ENCODE measurements at places on chromosomes 7 and 10.

DNA sequence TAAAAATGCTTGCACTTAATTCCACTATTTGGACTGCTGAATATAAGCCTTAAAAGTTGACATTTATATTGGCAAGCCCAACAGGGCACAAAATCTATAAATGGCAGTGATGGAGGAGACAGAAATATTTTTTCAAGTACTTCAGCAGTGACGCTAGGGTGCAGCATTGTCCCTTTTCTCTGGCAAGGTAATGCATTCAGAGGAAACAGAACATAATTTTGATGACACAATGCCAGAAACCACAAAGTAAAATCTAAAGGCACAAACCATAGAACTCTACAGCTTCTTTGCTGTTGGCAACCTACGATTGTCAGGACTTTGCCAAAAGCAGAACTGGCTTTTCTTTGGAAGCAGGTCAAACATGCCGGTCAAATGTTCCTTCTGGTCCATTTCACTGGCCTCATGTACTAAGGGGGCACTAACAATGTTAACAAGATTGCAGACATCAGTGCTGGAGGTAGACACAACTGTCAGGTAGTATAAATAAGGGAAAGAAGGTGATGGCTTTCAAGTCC is 30.9 kb upstream of the FAM133B start:
- DNase-seq, result peak; percentile 61

GRCh38 chr7:151624246-151624928 is 104.7 kb upstream of the RHEB start:
- DNase-seq, result no peak

GRCh38 chr10:69881202-69881601 is 79.5 kb downstream of the COL13A1 start:
- DNase-seq, result no peak

DNA sequence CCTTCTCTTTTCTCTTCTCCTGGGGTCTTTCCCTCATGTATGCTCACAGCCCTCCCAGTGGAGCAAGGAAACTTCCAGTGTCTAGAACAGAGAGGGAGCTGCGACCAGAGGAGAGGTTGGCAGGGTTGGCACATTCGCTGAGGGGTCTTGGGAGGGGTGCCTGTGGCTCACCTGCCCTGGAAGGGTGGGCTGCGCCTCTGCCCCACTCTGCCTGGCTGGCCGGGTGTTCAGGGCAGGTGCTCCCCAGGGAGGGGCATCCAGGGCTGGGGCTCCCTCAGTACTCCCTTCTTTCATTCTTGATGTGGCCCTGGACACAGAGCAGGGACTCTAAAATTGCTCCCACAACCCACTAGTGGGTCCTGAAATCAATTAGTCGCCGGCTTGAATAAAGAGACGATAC is 16.9 kb downstream of the SHH start:
- no peak for DNase-seq

DNA sequence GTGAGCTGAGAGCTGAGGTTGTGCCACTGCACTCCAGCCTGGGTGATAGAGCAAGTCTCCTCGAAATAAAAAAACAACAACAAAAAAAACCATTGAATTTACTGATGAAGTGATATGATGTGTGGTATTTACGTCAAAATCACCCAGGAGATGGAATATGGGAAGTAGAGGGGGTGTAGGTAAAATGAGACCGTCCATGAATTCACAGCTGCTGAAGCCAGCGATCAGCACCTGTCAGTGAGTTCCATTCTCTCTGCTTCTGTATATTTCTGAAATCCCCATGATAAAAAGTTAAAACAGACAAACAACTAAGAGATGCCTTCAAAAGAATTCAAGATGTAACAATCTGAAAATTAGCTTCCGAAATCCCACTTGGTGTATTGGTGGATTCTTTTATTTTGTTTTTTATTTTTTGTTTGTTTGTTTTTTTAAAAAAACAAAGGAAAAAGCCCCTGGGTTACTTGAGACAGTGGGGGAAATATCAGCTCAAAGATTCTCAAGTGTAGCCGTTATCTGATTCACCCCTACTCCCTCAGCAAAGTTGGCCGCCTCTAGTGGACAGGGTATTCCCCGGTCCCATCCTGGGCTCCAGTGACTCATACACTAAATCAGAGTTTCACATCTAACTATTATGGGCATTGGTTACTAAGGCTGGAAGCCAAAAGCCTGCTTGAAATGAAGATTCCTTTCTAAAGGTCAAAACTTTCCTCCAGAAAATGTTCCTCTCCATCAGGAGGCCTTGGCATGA is 76.4 kb downstream of the MAP3K8 start:
- no peak for DNase-seq

GRCh38 chr7:43868681-43869005 is 674 bp downstream of the MRPS24 start:
- DNase-seq, result no peak

DNA sequence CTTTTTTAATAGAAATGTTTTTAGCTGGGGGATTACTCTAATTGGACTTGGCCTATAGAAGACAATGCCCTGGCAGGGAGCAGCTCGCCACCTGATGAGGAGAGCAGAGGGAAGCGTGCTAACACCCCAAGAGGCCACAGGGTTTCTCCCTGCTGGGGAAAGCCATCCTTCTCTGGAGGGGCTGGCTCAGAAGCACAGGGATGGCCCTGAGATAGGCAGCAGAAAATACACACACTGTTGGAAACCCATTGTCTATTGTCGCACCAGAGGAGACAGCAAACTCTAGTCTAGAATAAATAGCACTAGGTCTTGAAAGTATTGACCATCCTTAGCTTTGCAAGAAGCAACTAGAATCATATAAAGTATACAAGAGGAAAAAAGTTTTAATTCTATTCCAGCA is 5.4 kb downstream of the COBL start:
- DNase-seq, result no peak

DNA sequence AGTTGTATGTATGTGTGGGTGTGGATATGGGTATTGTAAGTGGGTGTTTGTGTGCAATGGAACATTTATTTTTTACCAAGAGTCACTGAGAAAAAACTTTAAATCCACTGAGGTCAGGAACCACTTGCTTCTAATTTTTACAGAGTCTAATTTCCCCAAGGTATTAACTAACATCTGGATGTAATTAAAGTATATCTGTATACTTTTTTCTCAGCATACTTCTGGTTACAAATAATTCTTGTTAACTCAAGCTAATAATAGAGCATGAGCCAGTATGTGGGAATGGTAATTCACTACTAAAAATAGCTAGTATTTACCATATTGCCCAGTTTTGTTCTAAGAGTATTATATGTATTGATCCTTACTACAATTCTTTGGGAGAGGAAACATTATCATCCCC is 24.6 kb upstream of the STEAP4 start:
- no peak for DNase-seq

GRCh38 chr10:99654390-99655175 is 4.7 kb upstream of the ENTPD7 start:
- DNase-seq, result no peak

GRCh38 chr10:3740157-3740871 is 44.7 kb downstream of the KLF6 start:
- DNase-seq, result no peak

GRCh38 chr10:15486404-15486803 is 115.3 kb upstream of the FAM171A1 start:
- DNase-seq, result no peak

DNA sequence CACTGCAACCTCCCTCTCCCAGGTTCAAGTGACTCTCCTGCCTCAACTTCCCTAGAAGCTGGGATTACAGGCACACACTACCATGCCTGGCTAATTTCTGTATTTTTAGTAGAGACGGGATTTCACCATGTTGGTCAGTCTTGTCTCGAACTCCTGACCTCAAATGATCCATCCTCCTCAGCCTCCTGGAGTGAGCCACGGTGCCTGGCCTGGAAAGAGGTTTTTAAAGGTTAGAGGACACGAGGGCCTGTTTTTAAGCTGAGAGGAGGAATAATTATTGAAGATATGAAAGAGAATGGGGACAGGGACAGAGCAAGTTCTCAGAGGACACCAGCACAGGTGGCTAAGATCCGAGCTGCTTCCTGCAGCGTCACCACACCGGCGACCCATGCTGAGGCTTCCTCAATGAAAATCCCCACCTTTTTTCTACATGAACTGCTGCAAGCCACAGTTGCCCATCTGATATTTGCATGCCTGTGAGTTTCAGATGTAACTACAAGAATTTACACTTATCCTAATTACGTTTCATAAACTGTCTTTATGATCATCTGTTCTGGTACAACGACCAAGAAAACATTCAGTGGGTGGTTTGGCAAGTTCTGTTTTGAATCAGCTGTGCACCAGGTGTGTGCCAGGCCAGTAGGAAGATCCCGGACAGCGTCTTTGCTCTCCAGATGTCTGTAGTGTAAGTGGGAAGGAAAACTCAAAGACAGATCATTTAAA is 76.0 kb downstream of the HIP1 start:
- DNase-seq, result no peak

DNA sequence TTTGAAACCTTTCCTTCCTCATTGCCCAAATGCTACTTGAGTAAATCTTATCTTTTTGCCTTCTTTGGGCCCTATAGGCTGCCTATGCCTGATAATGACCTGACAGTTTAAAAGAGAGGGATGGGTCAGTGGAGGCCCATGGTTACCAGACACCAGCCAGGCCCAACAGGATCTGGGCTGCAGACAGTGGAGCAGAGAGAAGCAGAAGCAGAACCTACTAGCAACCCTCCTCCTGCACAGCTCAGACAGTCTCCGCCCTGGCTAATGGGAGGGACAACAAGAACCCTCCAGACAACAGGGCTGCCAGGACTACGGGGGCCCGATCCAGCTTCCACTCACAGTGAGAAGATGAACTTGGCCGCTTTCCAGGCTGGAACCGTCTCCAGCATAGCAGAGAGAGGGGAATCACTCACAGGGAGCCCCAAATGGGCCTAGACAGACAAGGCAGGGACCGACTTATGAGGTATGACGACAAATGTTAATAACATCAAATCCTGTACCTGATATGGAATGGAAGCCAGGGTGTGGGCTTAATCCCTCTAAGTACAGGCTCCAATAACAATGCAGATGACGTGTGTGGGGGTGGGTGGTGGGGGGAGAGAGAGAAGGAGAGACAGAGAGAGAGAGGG is 31.7 kb upstream of the DGKI start:
- DNase-seq, result no peak

GRCh38 chr7:7266257-7266881 is 84.0 kb downstream of the C1GALT1 start:
- DNase-seq, result no peak

DNA sequence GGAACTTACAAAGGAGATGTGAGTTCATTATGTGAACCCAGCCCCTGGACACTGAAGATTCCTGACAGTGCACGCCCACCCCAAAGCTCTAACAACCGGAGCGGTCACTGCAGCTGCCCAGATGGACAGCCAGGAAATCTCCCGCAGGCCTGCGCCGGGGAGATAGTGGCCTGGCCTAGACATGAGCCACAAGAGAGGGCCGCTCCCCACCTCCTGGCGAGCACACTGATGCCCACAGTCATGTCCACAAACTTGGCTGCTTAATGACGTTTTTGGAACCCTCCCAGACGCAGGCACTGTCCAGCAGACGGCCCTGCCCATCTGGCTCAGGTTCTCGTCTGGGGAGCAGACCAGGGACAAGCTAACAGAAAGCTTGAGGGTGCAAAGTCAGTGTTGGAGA is 34.2 kb downstream of the TCERG1L start:
- DNase-seq, result no peak

DNA sequence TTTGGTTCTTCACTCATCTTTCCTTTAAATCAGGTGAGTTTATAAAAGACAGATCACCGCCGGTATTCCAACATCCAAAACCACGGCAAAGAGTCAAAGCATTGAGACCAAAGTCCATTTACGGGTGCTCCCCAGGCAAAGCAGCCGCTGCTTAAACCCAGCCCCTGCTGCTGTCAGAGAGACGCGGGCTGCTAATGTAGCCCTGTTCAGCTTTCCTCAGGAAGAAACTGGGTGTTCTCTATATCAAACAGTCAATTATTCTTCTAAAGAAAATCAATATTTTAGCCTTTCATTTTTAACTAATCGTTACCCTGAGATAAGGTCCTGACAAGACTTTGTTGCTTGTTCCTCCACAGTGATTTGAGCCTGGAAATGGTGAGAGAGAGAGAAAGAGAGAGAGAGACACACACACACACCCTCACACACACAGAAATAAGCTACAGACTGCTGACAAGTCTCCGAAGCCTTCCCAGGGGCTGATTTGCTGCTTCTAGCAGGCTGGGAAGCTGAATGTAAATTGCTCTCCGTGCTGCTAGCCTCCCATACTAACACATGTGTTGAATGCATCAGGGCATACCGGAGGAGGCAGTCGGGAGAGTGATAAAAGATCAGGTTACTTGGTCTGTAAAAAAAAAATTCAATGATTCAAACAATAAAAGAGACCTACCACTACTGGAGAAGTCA is 183.0 kb upstream of the ANK3 start:
- DNase-seq, result no peak

DNA sequence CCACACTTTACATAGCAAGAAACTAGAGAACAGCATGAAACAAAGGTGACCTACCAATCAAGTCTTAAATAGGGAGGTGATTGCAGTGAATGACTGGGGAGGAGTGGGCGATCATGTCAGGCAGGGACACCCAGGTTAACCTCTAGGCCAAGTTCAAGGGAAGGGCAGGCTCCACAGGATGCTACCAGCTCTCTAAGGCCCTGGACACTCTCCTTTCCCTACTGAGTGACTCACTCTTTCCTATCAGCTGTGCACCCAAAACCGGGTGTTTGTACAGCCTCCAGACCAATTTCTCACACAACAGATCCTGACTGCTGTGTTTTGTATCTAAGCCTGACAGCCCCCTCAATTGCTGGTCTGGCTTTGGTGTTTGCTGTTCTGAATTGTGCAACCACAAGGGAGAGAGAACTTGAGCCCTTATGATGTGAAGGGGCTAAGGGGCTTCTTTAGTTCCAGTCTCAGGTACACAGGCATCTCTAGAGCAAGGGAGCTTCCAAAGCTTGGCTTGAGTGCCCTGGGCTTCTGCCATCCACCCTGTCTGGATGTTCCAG is 107.8 kb downstream of the TBXAS1 start:
- no peak for DNase-seq

- DNase-seq, result no peak
Measured at GRCh38 chr7:4265676-4266075, 416.4 kb upstream of the FOXK1 start.

DNA sequence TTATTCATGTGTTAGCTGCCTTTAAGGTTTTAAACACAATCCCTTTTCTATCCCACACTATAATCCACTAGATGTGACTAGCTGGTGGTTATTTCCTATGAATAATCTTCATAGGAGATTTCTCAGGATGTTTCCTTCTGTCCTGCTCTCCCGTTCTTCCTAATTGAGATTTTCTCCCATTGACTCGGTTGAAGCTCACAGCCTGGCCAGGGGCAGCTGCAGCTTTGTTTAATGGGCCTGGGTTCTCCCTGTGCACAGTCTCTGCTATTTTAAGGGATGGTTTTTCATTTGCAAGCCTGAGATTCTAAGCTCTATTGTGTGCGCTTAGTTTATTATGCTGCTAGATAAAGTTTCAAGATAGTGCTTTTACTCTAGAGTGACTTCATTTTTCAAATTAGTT is 283.4 kb upstream of the AOAH start:
- no peak for DNase-seq

- no peak for DNase-seq
Measured at GRCh38 chr10:114308531-114309363, 69.7 kb downstream of the VWA2 start.
